ENCODE measurements at places on chromosomes 6 and 20.
A peak's percentile ranks its signal among the peaks of the same experiment; 100 is the strongest.

DNA sequence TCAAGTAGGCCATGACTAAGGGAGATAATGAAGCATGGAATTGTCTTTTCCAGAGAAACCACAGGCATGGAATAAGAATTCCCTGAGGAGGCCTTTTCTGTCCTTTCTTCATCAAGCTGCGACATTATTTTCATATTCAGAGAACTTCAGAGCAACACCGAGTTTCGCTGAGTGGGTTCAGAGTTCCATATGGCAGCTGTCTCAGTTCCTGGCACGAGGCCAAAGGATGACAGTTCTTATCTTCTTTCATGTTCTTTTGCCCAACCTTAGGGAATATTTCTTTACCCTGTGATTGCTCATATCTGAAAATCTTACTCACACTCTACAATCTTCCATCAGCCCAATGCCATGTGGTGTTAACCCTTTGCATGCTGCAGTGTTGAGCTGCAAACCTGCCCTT, 135.3 kb upstream of the BMP2 start:
- DNase-seq, result no peak

DNA sequence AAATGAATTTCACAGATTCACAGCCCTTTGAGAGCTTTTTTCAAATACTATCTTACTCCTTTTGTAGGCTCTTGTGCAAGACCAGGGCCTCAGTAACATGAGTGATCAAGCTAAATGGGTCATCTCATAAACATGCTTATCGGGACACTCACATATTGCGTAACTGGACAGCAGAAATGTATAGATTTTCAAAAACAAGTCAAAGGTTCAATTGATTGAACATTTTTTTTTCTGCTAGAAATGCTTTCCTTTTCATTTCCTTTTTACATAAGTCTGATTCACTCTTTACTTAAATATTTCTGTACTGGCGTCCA, 8.7 kb upstream of the SALL4 start:
- no peak for DNase-seq

DNA sequence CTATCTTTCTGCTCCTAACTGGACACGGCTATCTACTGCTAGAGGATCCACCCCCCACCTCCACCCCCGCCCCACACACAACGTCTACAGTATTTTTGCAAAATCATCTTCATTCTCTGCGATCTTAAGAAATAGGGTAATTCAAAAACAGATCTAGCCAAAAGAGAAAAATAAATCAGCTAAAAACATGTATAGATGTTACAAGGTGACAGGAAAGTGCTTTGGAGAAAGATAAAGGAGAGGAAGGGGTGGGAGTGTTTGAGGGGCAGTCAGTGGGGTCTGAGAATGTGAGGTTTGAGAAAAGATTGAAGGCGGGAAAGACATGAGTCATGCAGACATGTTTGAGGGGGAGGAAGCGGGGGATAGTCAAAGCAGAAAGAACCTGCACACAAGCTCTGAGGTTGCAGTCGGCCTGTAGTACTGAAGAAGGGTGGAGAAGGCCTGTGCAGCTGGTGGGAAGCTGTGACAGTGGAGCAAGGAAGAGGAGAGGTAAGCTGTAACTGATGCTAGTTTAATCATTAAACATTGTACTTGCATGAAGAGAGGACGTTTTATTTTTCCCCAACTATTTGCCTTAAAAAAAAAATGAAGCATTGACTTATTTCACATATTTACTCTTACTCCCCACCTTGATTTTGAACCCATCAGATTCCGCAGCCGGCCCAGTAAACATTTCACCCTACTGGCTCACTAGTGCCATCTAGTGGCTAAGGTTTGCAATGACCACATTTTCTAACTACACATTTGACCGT, 332.6 kb downstream of the ADGRB3 start:
- DNase-seq, result peak; percentile 60

DNA sequence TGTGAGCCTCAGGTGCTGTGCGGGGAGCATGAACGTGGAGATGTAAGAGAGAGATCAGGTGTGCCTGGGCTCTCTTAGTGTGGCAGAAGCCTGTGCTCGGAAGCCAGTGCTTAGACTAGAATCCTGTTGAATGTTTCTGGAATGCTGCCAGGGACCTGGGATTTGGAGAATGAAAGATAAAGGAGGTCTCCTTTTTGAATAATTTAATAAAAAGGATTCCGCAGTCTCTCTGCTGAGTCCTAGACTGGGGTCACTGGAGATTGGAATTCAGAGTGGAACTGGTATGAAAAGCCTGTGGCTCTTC, 18.8 kb upstream of the EFCAB8 start:
- no peak for DNase-seq

DNA sequence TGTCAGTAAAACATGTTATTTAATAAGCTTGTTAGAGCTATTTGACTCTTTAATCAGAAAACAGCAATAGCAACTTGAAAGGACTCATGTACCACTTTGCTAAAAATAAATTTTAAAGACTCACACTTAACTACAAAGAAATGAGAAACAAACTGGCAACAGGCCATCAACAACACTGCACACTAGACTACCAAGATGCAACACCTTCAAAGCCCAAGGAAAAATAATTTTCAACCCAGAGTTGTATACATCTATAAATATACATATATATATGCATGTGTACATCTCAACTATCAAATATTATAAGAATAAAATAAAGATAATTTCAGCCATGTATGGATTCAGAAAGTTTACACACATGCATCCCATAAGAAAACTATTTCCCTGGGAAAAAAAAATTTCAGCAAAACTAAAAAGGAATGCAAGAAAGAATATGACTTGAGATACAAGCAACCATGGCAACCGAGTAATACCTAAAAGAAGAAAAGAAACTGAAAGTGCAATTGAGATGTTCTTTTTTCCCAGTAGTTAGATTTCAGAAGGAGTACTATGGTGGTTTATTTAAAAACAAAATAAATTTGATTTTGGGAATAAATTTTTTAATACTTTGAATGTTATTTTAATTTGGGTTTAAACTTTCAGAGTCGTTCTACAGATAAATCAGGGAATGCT, 303.8 kb downstream of the UBE3D start:
- no peak for DNase-seq

GRCh38 chr6:24927985-24928745, 7.6 kb downstream of the RIPOR2 start:
- DNase-seq, result no peak

DNA sequence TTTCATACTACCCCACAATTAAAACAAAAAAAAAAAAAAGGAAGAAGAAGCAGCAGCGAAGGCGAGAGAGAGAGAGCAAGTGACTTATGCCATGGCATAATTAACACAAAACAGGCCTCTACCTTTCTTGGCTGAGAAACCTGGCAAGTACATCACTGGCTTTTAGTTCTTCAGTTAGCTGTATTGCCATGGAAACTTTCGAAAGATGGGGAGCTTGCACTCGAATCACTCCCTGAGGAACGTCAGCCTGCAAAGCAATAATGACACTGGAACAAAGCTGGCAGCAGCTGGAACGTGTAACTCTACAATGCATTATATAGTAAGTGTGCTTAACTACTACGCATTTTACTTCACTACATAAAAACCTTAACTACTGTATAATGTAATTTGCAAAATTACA, 126.1 kb downstream of the ARHGAP18 start:
- DNase-seq, result no peak

GRCh38 chr20:38547288-38548085, 33.5 kb upstream of the ADIG start:
- no peak for DNase-seq

GRCh38 chr20:9927224-9927623, 88.3 kb upstream of the PAK5 start:
- DNase-seq, result no peak

DNA sequence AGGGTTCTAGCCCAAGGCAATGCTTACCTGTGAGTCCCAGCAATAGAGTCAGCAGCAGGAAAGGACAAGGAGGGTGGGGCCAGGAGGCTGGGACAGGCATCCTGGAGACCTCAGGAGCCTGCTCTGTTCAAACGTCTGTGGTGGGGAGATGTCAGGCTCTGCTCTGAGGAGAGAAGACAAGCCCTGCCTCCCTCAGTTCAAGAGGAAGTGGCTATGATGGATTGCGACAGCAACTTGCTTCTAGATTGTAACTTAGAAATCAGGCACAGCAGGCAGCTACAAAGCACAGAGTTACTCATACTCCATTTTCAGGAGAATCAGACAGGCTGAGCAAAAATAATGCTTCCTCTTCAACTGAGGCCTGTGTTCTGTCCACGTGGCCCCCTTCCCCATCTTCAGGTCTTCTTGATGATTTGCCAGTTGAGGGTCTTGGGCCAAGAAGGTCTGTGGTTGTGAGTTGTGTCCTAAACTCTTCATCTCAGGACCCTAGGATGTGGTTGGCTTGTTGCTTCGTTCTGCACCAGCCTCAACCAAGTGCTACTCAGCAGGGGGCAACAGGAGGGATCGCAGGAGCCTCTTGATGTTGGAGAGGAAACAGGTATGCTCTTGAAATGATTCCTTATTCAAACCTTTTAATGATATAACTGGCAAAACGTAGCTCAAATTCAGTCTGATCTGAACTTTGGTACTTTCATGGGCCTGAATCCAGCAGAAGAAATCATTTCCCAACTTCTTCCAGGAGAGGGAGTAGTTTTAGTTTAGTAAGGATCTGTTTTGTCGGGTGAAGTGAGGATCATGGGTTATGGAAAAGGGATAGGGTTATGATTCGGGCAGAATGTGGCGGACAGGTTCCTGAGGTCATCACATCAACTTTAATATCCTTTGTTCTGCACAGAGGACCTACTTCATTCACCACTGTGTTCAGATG, 31.0 kb downstream of the SIRPB1 start:
- DNase-seq, result no peak

DNA sequence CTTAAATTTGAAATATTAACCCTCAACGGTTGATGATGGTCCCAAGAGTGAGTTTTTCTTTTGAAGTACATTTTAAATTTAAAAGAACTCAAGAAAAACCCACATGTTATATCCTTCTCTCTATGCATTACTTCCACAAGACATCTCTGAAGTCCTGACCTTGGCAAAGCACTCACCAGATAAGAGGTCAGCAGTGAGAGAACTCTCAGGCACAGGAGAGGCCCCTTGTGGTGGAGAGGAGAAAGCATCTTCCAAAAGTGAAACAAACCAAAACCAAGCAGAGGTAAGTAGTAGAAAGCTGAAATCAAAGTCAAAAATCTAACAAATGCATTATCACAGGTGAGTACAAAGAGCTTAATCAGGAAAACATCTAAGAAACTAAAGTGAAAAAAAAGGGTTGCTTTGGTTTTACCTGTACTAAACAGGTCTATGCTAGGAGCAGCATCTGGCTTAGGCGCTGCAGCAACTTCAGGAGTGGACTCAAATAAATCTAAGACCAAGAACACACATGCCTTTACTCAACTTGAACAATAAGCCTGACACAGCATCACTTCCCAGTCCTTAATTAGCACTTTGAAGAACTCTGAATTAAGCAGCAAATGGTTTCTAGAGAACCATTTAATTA, 80.5 kb downstream of the PRSS35 start:
- no peak for DNase-seq

GRCh38 chr6:41451039-41451438, 95.1 kb upstream of the FOXP4 start:
- no peak for DNase-seq

DNA sequence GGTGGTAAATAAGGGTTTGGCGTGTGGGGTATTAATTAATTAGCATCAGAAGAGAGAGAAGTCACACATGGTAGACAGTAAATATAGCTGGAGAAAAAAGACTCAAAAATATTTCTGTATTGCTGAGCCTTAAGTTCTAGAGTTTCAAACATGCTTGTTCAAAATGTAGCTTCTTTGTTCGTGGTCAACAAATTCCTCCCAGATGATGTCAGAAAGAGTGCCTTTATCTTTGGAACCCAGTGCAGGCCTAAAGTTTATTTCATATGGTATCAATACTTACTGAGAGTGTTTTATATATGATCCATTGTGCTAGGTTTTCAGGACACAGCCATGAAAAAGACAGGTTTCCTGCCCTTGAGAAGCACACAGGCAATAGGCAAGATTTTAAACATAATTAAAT, 18.3 kb downstream of the MARCKS start:
- DNase-seq, result no peak

- no peak for DNase-seq
Observed at GRCh38 chr6:11944111-11944510, 68.0 kb upstream of the HIVEP1 start.

DNA sequence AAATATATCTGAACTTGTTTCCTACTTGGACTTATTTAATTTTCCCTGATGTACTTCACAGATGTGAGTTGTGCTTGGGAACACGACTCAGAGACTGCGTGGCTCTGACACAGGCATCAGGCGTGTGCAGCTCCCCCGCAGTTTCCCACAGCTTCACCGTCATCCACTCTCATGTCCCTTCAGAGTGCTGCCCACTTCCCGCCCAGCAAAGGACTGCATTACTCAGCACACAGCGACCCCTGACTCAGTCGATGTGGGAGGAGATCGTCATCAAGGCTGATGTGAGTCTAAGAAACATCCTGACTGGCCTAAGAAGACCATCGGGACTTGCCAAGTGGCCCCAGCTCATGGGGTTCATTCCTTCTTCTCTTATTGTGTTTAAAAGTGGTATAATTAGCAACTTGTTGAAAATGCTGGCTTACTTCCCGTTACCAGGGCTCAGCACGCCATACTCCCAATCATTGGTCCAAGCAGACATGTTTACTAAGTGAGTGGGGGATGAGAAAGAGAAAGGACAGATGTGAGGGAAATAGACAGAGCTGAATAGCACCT, 539.4 kb upstream of the JARID2 start:
- DNase-seq, result peak; percentile 84

DNA sequence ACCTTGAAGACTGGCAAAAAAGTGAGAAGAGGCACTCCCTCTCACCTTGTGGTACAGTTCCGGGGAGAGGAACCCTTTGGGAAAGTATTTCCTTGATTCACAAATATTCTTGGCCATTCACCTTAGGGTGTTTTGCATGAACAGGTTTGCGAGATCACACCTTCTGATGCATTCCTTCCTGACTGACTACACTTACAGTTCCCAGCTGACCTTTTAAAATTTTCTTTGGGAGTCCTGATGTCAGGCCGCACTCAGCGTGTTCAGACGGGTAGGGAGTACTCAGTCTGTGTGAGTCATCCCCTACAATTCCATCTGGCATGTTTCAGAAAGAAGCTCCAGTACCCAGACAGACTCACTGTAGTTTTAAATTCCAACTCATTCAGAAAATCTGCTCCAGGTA, 1.7 kb downstream of the ADGRF4 start:
- DNase-seq, result no peak

DNA sequence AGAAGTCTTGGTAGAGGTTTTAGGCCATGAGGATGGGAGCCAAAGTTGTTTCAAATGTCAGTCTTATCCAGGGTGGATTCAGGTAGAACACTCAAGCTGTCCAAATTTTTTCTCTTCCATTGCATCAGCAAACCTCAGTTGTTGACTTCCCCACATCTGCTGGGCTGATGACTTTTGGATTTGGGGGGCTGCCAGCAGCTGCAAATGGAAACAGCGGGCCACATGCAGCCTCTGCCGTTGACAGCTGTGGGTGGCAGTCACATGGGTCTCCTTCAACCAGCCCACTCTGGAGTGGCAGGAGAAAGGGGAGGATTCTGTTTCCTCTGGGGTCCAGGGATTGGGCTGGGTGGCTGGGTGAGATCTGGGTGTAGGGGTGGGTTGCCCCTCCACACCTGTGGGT, 5.8 kb upstream of the MLN start:
- no peak for DNase-seq

GRCh38 chr6:164396071-164397047, 913.0 kb downstream of the C6orf118 start:
- no peak for DNase-seq

GRCh38 chr6:170087941-170088581, 202.8 kb downstream of the DLL1 start:
- peak; percentile 55 for DNase-seq

GRCh38 chr6:28794175-28795002, 129.4 kb downstream of the TRIM27 start:
- DNase-seq, result no peak

- no peak for DNase-seq
Observed at GRCh38 chr20:42018979-42019378, 400.8 kb upstream of the CHD6 start.

- no peak for DNase-seq
Observed at GRCh38 chr6:165823609-165824326, 160.7 kb upstream of the PDE10A start.
